ENCODE measurements at places on chromosomes 12 and 14.

DNA sequence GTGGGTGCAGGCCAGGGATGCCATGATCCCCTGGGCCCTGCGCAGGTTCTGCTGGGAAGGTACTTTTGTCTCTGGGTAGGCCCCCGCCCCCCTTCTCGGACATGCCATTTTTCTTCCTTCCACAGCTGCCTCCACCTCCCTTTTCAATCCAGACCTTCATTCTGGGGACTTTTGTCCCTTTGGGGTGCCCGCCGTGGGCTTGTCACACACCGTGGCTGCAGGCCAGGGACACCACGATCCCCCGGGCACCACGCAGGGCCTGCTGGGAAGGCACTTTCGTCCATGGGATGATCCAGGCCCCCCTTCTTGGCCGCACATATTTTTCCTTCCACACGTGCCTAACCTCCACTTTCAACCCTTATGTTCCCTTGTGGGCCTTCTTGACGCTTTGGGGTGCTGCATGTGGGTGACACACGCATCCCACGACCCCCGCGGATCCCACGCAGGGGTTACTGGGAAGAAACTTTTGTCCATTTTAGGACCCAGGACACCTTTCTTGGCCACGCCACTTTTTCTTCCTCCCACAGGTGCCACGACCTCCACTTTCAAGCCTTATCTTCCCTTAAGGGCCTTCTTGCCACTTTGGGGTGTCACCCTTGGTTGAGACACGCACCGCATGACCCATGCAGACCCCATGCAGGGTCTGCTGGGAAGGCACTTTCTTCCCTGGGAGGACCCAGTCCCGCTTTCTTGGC is 272.5 kb downstream of the ALG10 start:
- DNase-seq, result no peak

- no peak for DNase-seq
These were observed 172.9 kb downstream of the TSPAN9 start for GRCh38 chr12:3250034-3250433.

DNA sequence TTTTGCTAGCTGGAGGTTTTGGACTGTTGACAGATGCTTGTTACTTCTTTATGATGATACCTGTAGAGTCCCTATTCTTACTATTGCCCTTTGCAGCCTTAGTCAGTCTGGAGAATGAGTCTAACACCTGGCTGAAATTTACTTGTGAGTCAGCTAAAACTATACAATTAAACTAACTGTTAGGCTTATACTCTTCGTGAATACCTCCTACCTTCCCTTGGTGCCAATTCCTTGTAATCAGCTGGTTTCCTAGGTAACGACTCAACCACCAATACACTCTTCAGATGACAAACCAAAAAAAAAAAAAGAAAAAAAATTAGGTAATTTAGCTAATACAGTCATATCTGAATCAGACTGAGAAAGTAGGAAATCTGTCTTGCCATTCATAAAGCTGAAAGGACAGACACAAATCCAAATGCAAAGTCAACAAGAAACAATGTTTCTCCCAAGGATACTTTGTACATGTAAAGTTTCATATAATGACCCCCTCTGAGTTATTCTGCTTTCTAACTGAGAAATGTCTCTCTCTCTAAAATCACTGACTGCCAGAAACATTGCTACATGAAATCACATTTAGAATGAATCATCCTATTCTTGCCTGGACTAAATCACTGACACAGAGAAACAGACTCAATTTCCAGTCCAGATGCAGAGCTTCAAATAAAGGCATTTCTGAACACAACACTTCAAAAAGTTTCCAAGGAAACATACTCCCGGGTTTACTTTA is 56.5 kb upstream of the CDKL1 start:
- no peak for DNase-seq

- no peak for DNase-seq
These were observed 9.9 kb upstream of the DIABLO start for GRCh38 chr12:122235741-122236140.

DNA sequence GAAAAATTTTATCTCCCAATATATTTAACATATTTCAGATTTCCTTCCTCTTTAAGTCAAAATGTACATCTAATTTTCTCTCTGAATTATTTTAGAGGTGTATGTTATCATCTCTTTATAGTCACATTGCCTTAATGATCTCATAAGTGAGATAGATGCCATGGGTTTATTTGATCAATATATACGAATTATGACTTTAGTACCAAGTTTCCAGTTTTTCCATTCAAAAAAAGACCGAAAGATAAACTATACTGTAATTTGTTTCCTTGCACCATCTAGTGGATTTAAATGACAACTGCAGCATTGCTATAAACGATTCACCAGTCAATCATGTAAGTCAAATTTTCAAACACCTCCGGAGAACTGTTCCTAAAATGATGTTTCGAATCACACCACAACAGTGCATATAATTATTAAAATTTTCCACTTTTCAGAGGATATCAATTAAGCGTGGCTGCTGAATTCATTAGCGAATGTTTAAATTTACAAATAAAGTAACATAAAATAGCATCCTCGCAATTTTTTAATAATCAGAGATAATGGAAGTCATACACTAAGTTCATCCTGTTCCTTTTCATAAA is 419 bp upstream of the ATXN7L3B start:
- DNase-seq, result no peak

DNA sequence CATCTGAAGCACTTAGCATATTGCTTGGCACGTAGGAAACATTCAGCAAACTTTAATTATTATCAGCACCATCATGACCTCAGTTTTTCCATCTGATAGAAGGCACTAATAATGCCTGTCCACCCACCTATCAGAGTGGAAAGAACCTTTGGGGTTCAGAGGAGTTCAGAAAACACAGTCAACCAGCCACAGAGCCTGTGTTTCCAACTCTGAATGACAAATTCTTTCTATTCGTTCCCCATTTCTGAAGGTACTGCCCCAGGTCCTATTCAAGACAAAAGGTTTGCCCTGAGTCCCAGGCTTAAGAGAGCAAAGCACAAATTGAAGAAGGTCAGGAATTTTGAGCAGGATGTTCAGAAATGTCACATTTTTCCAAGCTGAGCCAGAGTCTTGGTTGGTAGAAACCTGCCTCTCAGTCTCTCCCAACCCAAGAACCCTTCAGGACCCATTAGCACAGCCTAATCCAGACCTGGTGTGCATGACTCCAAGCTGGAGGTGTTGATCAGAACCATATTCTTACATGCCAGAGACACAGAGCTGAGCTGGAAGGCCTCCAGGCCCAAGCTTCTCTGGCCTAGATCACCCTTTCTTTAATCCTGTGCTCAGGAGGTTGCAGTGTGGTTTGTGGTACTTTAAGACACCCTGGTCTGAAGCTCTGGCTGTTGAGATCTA is 114.4 kb downstream of the TBX5 start:
- DNase-seq, result no peak

DNA sequence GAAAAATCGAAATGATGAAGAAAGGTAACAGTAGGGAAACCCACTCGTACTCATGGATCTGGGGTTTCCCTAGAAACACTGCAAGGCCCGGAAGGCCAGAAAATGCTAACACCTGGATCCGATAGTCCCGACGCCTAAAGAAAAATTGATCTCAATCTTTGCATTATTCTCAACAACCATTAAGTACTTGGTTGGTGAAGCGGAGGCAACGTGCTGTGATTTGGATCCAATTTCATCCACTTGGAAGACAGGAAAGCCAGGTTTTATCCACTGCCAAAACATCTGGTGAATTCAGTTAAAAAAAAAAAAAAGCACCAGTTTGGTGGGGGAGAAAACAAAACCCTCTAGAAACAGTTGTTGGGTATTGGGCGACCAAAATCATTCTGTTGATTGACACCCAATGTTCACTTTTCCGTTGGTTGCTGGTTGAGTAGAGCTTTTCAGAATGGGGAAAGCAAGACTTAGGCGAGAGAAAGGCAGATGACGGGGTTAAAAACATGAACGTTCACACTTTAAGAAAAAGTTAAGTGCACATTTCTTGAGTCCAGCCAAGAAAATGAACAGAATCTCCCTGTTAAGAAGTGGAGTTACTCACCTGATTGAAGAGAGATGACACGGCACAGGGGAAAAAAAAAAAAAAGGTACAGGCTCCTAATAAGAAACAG is 41.9 kb upstream of the MED13L start:
- no peak for DNase-seq

GRCh38 chr12:51977320-51977753 is 25.8 kb downstream of the ACVR1B start:
- DNase-seq, result no peak

- no peak for DNase-seq
These were observed 48.0 kb upstream of the LHX5 start for GRCh38 chr12:113519464-113520307.

GRCh38 chr12:66168410-66168809 is 1.4 kb downstream of the TMBIM4 start:
- DNase-seq, result no peak

GRCh38 chr12:92144631-92145480 is 790 bp downstream of the BTG1 start:
- no peak for DNase-seq

GRCh38 chr12:44626883-44627282 is 249.2 kb downstream of the NELL2 start:
- no peak for DNase-seq

GRCh38 chr14:36857136-36857535 is 195.5 kb downstream of the PAX9 start:
- DNase-seq, result no peak

- no peak for DNase-seq
These were observed 62.3 kb downstream of the SPRING1 start for GRCh38 chr12:116675339-116676107.
